Mesenteric fat pad (tissue), 1 donor: ENCODE measurements at places on chromosomes 4 and X. TPM values are rescaled to one million over a fixed set of nuclear protein-coding genes. Genes with fewer than 3 reads are reported as not detected.

Gene ZNF275
- total RNA-seq = 21.3 TPM

Gene HMGN5
- 3.2 TPM for total RNA-seq

Gene MTMR1
- 18.6 TPM for total RNA-seq

Gene ZNF518B
- total RNA-seq = 23.5 TPM

Gene NUDT9
- total RNA-seq = 26.6 TPM

Gene PRRG1
- total RNA-seq = 32.4 TPM

Gene SRPX2
- 224 TPM for total RNA-seq

Gene TREX2
- 0.80 TPM for total RNA-seq

Gene BANK1
- 11.6 TPM for total RNA-seq

GRCh38 chrX:132266583-132267355, 47.5 kb upstream of the RAP2C start:
- DNase-seq = no peak

DNA sequence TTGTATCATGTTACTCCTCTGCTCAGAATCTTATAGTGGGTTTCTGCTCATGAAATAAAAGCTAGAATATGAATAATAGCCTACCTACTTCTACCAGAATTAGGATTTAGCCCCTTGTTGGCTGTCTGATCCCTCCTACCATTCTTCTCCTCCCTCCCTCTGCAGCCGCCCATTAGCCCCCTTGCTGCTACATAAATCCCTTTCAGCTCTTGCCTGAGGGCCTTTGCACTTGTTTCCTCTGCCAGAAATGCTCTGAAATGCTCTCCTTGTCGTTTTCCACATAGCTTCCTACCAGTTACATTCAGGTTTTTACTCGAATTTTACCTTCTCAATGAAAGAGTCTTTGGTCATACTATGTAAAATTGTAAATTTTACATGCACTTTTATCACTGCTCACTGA, 159.2 kb downstream of the ADGRL3 start:
- no peak for DNase-seq

DNA sequence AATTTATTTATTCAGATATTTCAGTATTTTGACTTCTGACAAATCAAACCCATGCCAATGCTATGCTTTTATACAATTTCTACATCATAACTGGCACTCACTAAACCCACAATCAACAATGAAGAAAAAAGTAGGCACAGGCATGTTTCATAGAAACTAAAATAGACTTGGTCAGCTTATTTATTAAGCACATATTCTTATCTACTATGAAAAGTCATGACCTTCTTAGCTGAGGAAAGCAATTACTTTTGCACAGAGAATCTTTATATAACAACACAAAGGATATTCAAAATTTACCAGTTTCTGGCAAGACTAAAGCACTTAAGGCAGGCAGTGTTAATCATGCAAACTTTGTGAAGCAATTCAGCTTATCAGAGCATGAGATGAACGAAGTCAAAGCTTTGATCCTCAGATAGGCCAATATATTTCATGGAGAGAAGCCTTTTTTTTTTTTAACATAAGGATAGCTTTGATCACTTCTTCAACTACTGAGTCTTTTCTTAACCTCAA, 490.6 kb downstream of the INPP4B start:
- DNase-seq = no peak

DNA sequence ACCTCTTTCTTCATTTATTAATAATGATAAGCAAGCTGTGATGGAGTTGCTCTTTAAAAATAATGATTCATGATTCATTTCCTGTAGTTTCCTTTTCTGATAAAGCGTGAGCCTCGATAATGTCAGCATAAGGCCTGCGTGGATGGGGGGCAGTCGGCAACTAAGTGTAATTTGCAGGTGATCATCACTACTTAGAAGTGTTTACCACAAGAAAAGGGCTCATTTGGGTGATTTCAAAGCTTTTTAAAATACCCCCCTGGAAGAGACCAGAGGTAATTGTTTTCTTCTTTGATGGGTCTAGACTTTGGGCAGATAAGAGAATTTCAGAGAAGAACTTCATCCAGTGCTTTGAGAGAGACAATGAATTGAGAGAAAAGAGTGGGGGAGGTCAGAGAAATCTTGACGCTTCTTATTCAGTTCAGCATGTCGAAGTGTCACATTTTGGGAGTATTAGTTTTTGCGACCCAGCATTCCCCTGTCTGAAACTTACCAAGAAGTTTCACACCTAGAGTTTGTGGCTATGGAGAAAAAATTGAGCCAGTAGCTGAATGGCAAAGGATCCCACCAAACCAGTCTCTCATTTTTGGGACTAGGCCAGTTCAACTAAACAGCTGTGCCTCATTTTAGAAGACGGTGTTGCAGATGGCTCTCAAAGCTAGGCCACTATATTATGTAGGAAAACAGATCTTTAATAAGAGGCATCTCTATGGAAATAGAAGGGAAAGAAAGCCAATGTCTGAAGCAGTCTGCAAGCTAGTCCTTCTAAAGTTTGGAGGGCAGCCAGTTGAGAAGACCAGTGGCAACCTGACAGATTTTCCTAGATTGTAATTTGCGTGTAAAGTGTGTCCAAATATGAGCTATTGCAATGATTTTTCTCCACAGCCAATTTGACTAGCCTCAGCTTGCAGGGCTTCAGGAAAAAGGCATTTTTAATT, 171.0 kb upstream of the PPP1R2C start:
- DNase-seq = no peak

DNA sequence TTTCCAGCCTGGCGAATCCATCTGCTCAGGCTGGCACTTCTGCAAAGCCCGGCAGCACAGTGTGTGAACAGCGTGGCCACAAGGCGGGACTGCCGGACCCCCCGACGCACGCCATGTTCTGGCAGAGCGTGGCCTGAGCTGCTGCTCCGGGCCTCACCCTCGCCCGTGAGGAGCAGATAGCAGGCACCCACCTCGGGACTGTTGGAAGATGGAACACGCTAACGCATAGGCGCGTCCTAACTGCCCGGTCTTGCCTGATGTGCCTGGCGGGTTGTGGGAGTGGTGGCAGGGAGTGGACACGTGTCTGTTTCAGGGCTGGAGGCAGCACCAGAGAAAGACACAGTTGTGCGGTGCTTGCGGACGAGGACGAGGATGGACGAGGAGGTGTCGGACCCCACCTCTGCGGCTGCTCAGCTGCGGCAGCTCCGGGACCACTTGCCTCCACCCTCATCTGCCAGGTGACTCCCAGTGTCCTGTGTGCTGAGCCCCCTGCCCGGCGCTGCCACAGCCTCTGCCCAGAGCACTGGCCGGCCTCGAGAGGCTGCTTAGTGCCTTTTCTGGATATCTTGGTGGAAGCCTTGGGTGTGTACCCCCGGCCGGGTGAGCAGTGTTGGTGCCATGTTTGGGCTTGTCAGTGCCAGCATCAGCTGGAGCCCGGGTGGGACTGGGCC, 28.2 kb downstream of the UVSSA start:
- DNase-seq = no peak

GRCh38 chr4:98728871-98729270, 70.5 kb upstream of the TSPAN5 start:
- DNase-seq = no peak

- DNase-seq = no peak
Measured at GRCh38 chr4:78242071-78242470, 184.9 kb downstream of the FRAS1 start.

DNA sequence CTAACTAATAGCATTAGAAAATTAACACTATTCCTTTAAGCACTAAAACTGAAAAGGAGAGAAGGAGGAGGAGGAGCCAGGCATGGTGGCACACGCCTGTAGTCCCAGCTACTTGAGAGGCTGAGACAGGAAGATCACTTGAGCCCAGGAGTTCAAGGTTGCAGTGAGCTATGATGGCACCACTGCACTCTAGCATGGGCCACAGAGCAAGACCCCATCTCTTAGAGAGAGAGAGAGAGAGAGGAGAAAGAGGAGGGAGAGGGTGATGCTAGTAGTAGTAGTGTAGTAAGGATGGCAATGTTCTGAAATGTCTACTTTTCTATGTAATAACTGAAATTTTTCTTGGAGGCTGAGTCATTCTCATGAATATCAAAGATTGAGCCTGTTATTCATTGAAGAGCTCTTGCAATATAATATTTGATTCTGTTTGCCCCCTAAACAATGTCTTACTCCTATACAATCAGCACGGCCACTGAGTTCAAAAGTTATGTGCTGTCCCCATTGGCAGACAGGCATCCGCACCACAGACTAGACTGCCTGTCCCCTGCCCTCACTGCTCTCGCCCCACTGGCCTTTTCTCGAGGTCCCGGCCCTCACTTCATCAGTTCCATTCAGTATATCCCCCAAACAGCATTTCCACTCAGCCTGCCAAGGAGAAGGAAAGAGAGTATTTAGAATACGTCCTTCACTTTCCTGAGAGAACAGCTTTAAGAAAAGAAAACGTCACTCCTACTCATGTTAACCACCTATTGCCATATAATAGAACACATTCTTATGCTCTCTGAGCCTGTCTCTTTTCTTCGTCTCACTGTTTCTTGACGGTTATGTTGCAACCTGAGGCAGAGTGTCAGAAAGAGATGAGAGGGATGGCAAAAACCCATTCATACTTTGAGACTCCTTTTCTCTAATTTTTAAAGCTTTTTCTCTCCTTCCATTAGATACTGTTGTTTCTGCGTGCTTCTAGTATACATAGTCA, 238.1 kb downstream of the PALLD start:
- DNase-seq = no peak

DNA sequence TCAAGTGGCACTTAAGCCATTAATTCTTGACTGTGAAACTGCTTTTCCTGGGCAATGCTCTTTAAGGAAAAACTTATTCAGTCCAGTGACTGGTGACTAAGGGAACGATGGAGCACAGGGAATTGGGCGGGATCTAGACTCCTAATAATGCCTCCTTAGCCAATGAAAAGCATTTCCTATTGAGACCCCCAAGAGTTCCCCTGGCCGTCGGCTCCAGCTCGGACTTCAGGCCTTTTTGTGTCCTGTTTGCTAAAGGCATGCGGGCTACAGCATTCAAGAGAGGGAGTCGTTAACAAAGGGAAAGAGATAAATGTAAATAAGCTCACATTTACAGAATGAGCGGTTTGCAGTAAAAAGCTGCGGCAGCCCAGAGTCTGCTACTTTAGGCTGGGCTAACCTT, at the start of gene LPAR4:
TSS of gene LPAR4 (plus strand) at position 232 of the 400 bp plus-strand sequence. CDS start 7,150 bp downstream, outside the sequence.
- no peak for DNase-seq

- DNase-seq = no peak
Measured at GRCh38 chrX:20965270-20966044, 408.8 kb upstream of the CNKSR2 start.

DNA sequence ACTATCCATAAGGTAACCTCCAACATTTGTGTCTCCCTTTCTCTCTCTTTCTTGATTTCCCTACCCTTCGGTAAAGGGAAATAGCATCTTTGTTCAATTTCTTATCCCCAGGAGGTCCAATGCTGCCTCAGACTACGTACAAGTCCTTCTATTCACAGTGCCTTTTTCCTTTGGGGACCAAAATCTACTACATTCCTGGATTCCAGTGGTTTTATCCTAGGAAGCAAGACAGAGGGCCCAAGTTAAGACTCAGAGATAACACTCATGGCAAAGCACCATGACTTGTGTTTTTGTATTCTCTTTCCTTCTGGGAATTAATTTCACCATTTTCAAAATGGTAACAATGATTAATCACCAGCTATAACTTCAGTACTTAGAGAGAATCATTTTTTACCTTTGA, 10.6 kb downstream of the G3BP2 start:
- no peak for DNase-seq

GRCh38 chr4:14337892-14338584, 664.2 kb upstream of the CPEB2 start:
- no peak for DNase-seq

GRCh38 chrX:9576059-9576458, 111.2 kb downstream of the TBL1X start:
- DNase-seq = no peak
